ENCODE measurements at places on chromosomes 12 and 14.

GRCh38 chr14:82029038-82029437 is 495.4 kb upstream of the SEL1L start:
- no peak overlapping the region for H3K4me3 ChIP-seq
- H3K36me3 ChIP-seq: no peaks in the 10 kb centered on the region
- DNase-seq: no peak
- no peaks in the 10 kb centered on the region for H3K27me3 ChIP-seq
- H3K27ac ChIP-seq: no peak overlapping the region
- no peaks in the 10 kb centered on the region for H3K4me1 ChIP-seq

DNA sequence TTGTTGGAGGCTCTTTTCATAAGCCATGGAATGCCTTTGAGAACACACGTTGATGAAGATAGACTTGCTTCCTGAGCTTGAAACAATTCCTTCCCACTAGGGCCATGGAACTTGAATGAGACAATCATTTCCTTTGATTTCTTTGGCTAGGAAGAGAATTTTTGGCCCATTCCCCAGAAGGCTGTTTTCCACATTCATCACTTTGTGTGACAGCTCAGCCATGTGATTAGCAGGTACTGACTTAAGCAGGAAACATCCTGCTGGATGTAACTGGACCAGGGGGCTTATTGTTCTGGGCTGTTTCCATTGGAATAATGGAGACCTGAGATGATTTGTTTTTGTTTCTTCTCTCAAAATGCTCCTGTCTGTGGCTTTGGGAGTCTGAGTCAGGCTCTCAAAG is 469.8 kb upstream of the SEL1L start:
- no peaks in the 10 kb centered on the region for H3K27me3 ChIP-seq
- H3K4me3 ChIP-seq: no peak overlapping the region
- H3K36me3 ChIP-seq: no peaks in the 10 kb centered on the region
- H3K27ac ChIP-seq: no peak overlapping the region
- H3K4me1 ChIP-seq: no peaks in the 10 kb centered on the region

GRCh38 chr12:44930972-44931600 is 55.0 kb upstream of the NELL2 start:
- H3K4me1 ChIP-seq: no peaks in the 10 kb centered on the region
- no peak overlapping the region for H3K27ac ChIP-seq
- H3K27me3 ChIP-seq: no peaks in the 10 kb centered on the region
- no peaks in the 10 kb centered on the region for H3K36me3 ChIP-seq
- H3K4me3 ChIP-seq: no peak overlapping the region

DNA sequence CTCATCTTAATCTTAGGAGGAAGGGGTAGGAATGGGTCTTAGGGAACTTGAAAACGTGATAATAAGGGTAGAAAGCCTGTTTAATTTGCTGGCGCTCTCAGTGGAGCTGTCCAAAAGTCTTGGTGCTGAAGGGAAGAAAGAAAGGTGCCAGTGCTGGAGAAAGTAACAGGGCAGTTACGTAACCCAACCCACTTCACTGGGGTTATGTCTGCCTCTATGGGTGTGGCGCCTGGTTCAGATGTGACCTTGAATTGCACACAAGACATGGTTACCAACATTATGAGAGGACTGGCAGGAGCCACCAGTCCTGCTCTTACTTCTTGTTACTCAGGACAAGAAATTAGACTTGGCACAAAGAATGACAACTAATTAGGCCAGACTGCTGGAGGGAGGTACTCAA is 18.6 kb upstream of the GPATCH2L start:
- H3K36me3 ChIP-seq: no peaks in the 10 kb centered on the region
- no peak overlapping the region for H3K4me3 ChIP-seq
- peaks cover 31% of the 10 kb centered on the region for H3K27me3 ChIP-seq
- H3K27ac ChIP-seq: no peak overlapping the region

All from osteoblast (primary cell).